ENCODE measurements at places on chromosomes 12 and 14. TPM values are rescaled to one million over a fixed set of nuclear protein-coding genes. Genes with fewer than 3 reads are reported as not detected.
A peak's percentile ranks its signal among the peaks of the same experiment; 100 is the strongest.

DNA sequence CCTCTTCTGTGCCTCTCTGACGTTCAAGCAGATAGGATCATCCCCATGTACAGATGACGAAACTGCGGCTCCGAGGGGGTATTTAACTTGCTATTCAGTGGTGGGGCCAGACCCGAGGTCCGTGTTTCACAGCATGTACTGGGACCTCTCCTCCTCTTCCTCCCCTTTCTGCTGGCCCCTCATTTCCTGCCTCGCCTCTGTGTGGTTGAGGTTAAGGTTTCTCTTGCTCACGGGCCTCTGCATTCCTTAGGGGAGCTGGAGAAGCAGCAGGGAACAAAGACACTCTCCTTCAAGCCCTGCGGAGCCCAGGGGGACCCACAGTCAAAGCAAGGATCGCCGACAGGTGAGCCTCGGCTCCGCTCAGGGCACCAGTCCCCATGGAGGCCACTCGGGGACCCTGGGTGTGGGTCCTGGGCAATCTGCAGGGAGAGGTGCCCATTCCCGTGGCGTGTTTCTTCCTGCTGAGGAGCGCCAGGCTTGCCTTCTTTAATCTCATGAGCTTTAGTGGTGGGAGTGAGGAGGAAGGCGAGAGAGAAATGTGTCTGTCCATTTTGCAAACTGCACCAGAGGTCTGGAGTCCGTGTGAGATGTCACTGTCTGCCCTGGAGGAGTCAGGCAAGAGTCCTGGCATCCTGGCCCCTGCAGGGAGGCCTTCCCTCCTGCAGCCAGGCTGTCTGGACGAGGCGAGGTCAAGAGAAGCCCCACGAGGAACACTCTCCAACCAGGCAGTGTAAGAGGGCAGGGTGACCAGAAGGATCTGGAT is 45.0 kb downstream of the SLC6A12 start:
- no peak for DNase-seq
- no peaks in the 10 kb centered on the region for H3K27me3 ChIP-seq
- H3K4me1 ChIP-seq = peaks cover 16% of the 10 kb centered on the region
- H3K4me3 ChIP-seq = no peak overlapping the region

GRCh38 chr14:99656171-99656570 is 11.2 kb downstream of the HHIPL1 start:
- no peak overlapping the region for H3K27ac ChIP-seq
- H3K27me3 ChIP-seq = peaks cover 34% of the 10 kb centered on the region
- no peaks in the 10 kb centered on the region for H3K4me1 ChIP-seq
- no peaks in the 10 kb centered on the region for H3K36me3 ChIP-seq
- H3K4me3 ChIP-seq = no peak overlapping the region

GRCh38 chr12:122096591-122097149 is 18.1 kb downstream of the MLXIP start:
- no peak overlapping the region for H3K4me3 ChIP-seq
- peak overlapping the region; percentile 94 for H3K27ac ChIP-seq
- DNase-seq = peak; percentile 17
- H3K4me1 ChIP-seq = peaks cover 78% of the 10 kb centered on the region

DNA sequence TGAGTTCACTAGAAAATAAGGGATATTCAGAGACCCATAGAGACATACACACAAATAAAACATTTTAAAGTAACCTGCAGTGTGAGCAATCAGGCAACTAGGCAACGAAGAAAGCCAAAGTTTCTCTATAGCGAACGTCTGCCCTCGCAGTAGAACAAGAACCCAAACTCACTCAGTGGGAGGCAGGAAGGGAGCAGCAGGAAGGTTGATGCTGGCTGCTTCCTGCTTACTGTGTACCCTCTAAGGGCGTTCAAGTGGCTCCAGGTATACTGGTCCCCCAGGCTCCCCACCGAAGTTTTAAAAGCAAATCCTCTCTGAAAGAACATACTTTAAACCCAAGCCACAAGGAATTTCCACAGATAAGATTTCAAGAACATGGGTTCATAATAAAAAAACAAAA is 249.3 kb downstream of the FOXN3 start:
- no peak overlapping the region for H3K4me3 ChIP-seq
- H3K27me3 ChIP-seq = no peaks in the 10 kb centered on the region
- no peak overlapping the region for H3K27ac ChIP-seq
- no peak for DNase-seq
- no peaks in the 10 kb centered on the region for H3K36me3 ChIP-seq
- no peaks in the 10 kb centered on the region for H3K4me1 ChIP-seq

DNA sequence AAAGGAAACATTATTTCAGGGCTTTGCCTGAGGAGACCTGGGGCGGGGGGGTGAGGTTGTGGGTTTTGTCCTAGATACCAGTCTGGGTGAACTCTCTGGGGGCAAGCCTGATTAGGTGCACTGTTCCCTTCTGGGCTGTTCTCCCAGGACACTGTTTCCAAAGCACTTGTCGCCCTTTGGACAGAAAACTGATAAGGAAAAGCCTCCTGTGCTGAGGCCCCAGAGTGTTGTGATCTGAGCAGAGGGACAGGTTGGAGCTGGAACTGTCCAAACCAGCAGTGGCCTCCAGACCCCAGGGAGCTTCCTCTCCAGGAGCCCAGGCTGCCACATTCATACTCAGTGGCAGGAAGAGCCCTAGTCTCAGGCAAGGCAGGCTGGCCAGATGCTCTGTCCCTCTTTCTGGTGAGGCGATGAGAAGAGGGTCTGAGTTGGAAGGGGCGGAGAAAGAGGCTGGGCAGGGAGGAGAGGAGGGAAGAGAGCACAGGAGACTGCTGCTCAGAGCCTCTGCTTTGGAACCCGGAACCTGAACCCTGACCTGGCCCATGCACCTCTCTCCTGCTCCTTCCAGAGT is 1.9 kb downstream of the GALNT16 start:
- no peak for DNase-seq
- no peak overlapping the region for H3K4me3 ChIP-seq
- H3K4me1 ChIP-seq = peaks cover 32% of the 10 kb centered on the region
- peak overlapping the region; percentile 21 for H3K27ac ChIP-seq
- H3K36me3 ChIP-seq = no peaks in the 10 kb centered on the region
- H3K27me3 ChIP-seq = peaks cover 73% of the 10 kb centered on the region

- H3K4me1 ChIP-seq = peaks cover 70% of the 10 kb centered on the region
- no peak overlapping the region for H3K4me3 ChIP-seq
- H3K27me3 ChIP-seq = no peaks in the 10 kb centered on the region
- peak overlapping the region; percentile 85 for H3K27ac ChIP-seq
- no peaks in the 10 kb centered on the region for H3K36me3 ChIP-seq
These were observed 431.6 kb downstream of the RAD51B start for GRCh38 chr14:68250927-68251768.

- peaks cover 19% of the 10 kb centered on the region for H3K4me1 ChIP-seq
- H3K36me3 ChIP-seq = no peaks in the 10 kb centered on the region
- peak within 1 kb of the TSS; percentile 88 for H3K27ac ChIP-seq
- H3K4me3 ChIP-seq = peak within 1 kb of the TSS; percentile 63
- H3K27me3 ChIP-seq = no peaks in the 10 kb centered on the region
These were observed at the start of gene MTERF2 for GRCh38 chr12:106986625-106987389. Gene MTERF2 (minus strand): TSS chr12:106987146. CDS start chr12:106978714, 8,432 bp downstream.

DNA sequence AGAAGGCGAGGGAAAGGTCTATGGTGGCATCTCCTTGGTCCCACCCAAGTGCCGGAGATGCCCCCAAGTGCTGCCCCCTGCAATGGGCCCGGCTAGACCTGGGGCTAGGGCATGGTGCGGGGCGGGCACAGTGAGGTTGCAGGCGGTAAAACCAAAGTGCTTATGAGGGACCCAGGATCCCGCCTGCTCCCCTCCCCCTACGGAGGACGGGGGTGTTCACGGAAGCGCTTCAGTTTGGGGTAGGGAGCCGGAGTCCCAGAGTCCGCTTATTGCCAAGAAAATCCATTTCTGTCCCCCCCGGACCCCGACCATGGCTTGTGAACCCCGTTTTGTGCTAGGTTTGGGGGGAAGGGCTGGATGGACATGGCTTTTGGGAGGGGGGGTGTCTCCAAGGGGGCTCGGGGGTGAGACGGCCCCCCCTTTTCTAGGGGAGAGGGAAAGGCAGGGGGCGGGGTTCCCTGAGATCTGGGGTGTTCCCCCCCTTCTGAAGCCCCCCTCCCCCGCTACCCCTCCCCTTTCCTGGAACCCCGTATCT is 5.4 kb upstream of the GPR84 start:
- DNase-seq = no peak
- H3K4me1 ChIP-seq = peaks cover 52% of the 10 kb centered on the region
- H3K36me3 ChIP-seq = no peaks in the 10 kb centered on the region
- peak overlapping the region; percentile 26 for H3K4me3 ChIP-seq
- H3K27ac ChIP-seq = peak overlapping the region; percentile 49

CMTM5 gene
- total RNA-seq = not detected

DNA sequence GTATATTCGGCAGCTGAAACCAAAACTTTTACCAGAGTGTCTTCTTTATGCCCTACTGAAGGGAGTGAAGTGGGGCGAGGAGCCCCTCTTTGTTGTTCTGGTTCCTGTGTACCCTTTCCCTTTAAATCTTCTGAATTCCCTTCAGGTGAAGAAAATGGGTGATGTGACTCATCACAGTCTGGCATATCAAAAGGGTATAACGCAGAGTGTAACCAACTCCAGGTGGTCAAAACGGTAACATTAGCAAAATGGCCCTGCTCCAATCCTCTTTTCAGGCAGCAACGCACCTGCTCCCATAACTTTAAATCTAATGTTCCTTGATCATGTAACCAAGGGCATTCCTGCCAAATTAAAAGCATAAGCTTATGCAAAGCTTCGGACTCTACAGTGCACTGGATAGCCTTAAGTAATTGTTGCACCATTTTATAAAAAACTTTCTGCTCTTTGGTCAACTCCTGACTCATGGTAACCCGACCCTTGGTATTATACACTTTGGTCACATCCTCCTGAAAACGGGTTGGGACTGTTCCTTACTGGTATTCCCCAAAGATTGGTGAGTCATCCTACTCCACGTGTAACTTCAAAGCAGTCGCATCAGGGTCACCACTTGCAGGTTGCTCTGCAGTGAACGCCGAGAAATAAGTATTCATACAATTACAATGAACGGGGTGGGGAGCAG is 83.1 kb downstream of the KCNMB4 start:
- no peak overlapping the region for H3K27ac ChIP-seq
- H3K4me3 ChIP-seq = no peak overlapping the region
- no peaks in the 10 kb centered on the region for H3K36me3 ChIP-seq
- H3K27me3 ChIP-seq = no peaks in the 10 kb centered on the region
- no peak for DNase-seq

DNA sequence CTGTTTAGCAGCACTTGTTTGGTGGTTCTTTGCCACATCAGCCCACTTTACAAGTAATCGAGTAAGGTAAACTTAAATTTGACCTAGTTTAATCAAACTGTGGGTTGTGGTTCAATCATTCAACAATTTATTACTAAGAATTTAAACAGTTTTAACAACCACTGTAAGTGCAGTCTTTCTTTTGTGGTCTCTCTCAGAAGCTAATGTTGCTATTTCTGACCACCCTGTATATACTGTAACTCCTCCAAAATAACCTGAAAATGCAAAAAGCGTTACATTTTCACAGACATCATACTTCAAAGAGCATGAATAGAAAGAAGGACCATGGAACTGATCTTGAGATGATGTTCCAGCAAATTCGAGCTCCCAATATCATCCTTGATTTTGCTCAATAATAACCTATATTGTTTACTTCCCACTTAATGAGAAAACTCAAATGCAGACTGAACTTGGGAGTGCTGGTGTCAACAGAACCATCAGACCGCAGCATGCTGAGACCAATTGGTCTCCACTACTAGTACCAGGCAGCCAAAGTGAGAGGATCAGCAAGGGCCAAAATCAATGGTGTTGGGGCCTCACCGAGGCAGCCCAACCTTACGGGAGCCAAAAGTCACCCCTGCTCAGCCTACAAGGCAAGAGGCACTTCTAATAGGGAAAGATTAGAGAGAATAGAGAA is 22.1 kb downstream of the IFNG-AS1 start:
- H3K4me1 ChIP-seq = no peaks in the 10 kb centered on the region
- no peaks in the 10 kb centered on the region for H3K36me3 ChIP-seq
- H3K27ac ChIP-seq = no peak overlapping the region
- H3K4me3 ChIP-seq = no peak overlapping the region
- DNase-seq = no peak
- no peaks in the 10 kb centered on the region for H3K27me3 ChIP-seq

DNA sequence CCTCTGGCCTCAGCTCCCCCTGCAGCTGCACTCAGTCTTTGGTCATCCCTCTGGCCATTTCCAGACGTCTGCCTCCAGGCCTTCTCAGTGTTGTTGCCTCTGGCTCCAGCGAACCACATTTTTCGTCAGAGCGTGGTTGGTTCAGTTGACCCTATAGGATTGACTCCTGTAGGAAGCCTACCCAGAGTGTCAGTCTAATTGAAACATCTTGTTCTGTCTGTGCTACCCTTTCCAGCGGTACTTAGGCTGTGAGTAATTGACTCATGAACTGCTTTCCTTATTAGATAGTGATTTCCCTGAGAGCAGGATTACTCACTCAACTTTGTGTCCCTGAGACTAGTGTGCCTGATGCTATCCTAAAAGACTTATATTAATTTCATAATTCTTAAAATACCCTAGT is 373.2 kb downstream of the ATP23 start:
- H3K36me3 ChIP-seq = no peaks in the 10 kb centered on the region
- H3K27ac ChIP-seq = no peak overlapping the region
- no peaks in the 10 kb centered on the region for H3K4me1 ChIP-seq
- H3K27me3 ChIP-seq = no peaks in the 10 kb centered on the region
- no peak overlapping the region for H3K4me3 ChIP-seq
- no peak for DNase-seq

SMOC1 gene
- not detected for total RNA-seq

- H3K4me3 ChIP-seq = no peak overlapping the region
- DNase-seq = no peak
- no peaks in the 10 kb centered on the region for H3K36me3 ChIP-seq
- H3K4me1 ChIP-seq = peaks cover 9% of the 10 kb centered on the region
These were observed 39.0 kb downstream of the CMKLR1 start for GRCh38 chr12:108299980-108300696.

GRCh38 chr12:53402871-53403270 is 20.8 kb upstream of the AMHR2 start:
- H3K27ac ChIP-seq = no peak overlapping the region
- DNase-seq = no peak
- peaks cover 7% of the 10 kb centered on the region for H3K4me1 ChIP-seq
- H3K27me3 ChIP-seq = no peaks in the 10 kb centered on the region
- H3K4me3 ChIP-seq = no peak overlapping the region

EFCAB11 gene
- not detected for total RNA-seq

FOXG1 gene
- not detected for total RNA-seq

RHEBL1 gene
- not detected for total RNA-seq

- no peak for DNase-seq
- H3K36me3 ChIP-seq = no peaks in the 10 kb centered on the region
- no peaks in the 10 kb centered on the region for H3K27me3 ChIP-seq
These were observed 100.2 kb downstream of the DICER1 start for GRCh38 chr14:95057147-95057546.

GRCh38 chr12:28248555-28249145 is 58.4 kb downstream of the CCDC91 start:
- no peak overlapping the region for H3K4me3 ChIP-seq
- no peaks in the 10 kb centered on the region for H3K27me3 ChIP-seq
- H3K27ac ChIP-seq = no peak overlapping the region
- no peak for DNase-seq

- H3K4me1 ChIP-seq = no peaks in the 10 kb centered on the region
- no peak overlapping the region for H3K27ac ChIP-seq
- H3K4me3 ChIP-seq = no peak overlapping the region
- no peaks in the 10 kb centered on the region for H3K36me3 ChIP-seq
These were observed 1108.4 kb upstream of the TMEM132C start for GRCh38 chr12:127158385-127159061.
